ENCODE measurements at places on chromosomes 2 and 18. TPM values are rescaled to one million over a fixed set of nuclear protein-coding genes. Genes with fewer than 3 reads are reported as not detected.

CRYBA2 gene
- not detected for total RNA-seq

DNA sequence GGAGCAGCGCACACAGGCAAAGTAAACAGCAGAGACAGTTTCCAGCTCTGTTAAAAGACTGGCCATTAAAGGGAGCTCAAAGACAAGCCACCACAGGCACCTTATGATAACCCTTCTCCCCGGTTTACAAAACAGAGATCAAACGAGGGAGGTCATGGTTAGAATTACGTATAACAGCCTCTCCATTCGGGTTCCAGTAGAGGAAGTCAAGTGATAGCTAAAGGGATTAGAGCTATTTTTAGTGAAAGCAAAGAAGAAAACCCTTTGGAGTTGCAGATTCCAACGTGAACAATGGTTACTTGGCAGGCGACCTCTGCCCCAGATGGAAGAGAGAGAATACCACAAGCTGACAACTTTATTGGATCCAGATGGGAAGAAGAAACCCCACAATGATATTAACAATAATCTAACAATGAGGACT, 31.2 kb upstream of the EDAR start:
- peaks cover 12% of the 10 kb centered on the region for H3K4me1 ChIP-seq
- H3K27ac ChIP-seq, result no peak overlapping the region
- H3K36me3 ChIP-seq, result no peaks in the 10 kb centered on the region

DNA sequence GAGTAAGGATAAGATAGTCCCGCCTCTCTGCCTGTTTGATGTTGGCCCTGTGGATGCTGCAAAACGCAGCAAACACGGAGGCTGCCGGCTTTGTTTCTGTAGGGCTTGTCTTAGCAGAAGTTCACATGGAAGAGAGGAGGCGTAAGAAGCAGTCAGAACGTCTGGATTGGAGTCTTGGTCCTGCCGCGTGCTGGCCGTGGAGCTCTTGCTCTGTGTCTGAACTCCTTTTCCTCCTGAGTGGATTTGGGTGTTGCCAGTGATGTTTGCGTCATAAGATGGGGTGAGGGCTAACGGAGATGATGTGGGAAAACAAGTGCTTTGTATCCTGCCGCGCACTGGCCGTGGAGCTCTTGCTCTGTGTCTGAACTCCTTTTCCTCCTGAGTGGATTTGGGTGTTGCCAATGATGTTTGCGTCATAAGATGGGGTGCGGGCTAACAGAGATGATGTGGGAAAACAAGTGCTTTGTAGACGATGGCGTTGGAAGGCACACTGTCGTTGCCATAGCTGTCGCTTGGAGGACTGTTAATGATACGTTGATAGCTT, 240.9 kb downstream of the AGAP1 start:
- H3K4me1 ChIP-seq, result peaks cover 34% of the 10 kb centered on the region
- no peaks in the 10 kb centered on the region for H3K27me3 ChIP-seq
- no peak for DNase-seq
- H3K4me3 ChIP-seq, result no peak overlapping the region
- no peaks in the 10 kb centered on the region for H3K36me3 ChIP-seq

GRCh38 chr2:65050931-65051330, 5.3 kb upstream of the CEP68 start:
- peaks cover 19% of the 10 kb centered on the region for H3K4me1 ChIP-seq
- DNase-seq, result no peak
- H3K27ac ChIP-seq, result no peak overlapping the region
- H3K36me3 ChIP-seq, result peaks cover 18% of the 10 kb centered on the region
- no peaks in the 10 kb centered on the region for H3K27me3 ChIP-seq

EMX1 gene
- total RNA-seq, result 7.9 TPM

TCF7L1 gene
- total RNA-seq, result 42.4 TPM

GRCh38 chr2:45439788-45440773, 171.0 kb downstream of the SRBD1 start:
- no peak for DNase-seq
- no peak overlapping the region for H3K4me3 ChIP-seq
- H3K4me1 ChIP-seq, result no peaks in the 10 kb centered on the region
- no peak overlapping the region for H3K27ac ChIP-seq

- H3K27ac ChIP-seq, result no peak overlapping the region
- peak overlapping the region; percentile 63 for H3K4me3 ChIP-seq
- DNase-seq, result peak; percentile 70
- peaks cover 100% of the 10 kb centered on the region for H3K27me3 ChIP-seq
These were observed 2.9 kb downstream of the TBR1 start for GRCh38 chr2:161418715-161419637.

DNA sequence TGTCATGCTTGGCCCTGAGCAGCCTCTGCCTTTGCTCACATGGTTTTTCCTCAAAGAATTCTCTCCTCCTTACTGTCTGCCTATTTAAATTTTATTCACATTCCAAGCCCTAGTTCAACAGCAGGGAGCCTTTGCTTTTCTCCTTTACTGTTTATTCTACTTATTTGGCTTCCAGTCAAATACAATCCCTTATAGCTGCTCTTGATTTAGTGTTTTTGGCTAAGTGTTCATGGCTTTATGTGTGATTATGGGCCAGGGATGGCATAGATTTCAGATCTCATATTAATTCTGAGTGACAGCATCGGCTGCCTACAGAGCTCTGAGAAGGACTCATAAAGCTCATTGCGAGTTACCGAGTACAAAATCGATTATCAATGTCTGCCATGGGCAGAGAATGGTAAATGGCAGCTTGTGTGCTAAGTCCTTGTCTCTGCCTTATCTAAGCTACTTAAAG, 106.7 kb downstream of the METTL8 start:
- no peaks in the 10 kb centered on the region for H3K36me3 ChIP-seq
- DNase-seq, result peak; percentile 86
- peaks cover 39% of the 10 kb centered on the region for H3K4me1 ChIP-seq
- H3K27ac ChIP-seq, result peak overlapping the region; percentile 74

GRCh38 chr2:120473522-120474271, 127.8 kb downstream of the INHBB start:
- H3K4me1 ChIP-seq, result no peaks in the 10 kb centered on the region
- no peak overlapping the region for H3K4me3 ChIP-seq
- DNase-seq, result no peak
- H3K27ac ChIP-seq, result no peak overlapping the region
- H3K36me3 ChIP-seq, result no peaks in the 10 kb centered on the region

DNA sequence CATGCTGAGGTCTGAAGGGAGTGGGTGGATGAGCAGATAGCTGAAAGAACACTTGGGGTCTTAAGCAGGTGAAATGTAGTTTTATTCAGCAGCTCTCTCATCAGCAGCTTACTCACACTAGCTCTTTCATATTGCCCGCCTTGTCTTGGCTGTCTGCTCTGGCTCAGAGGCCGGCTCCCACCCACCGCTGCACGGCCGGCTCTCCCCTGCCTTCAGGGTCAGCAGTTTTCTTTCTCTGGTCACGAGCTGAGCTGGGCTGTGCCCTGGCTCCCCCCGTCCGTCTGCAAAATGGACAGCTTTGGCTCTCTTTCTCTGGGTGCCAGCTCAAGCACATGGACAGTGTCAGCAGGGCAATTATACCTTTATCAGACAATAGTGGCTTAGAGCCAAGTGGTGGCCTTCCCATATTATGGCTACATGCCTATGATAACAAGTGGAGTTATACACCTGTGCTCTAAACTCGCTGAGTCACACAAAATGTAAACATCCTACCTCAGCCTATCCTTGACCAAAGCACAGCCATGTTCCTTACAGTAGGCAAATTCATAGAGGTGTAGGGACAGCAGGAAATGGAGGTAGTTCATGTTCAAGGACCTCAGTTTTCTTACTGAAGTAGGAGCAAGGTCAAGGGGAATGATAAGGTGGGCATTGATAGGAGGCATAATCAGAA, 224.8 kb downstream of the SOCS6 start:
- H3K36me3 ChIP-seq, result no peaks in the 10 kb centered on the region
- H3K27me3 ChIP-seq, result no peaks in the 10 kb centered on the region

DNA sequence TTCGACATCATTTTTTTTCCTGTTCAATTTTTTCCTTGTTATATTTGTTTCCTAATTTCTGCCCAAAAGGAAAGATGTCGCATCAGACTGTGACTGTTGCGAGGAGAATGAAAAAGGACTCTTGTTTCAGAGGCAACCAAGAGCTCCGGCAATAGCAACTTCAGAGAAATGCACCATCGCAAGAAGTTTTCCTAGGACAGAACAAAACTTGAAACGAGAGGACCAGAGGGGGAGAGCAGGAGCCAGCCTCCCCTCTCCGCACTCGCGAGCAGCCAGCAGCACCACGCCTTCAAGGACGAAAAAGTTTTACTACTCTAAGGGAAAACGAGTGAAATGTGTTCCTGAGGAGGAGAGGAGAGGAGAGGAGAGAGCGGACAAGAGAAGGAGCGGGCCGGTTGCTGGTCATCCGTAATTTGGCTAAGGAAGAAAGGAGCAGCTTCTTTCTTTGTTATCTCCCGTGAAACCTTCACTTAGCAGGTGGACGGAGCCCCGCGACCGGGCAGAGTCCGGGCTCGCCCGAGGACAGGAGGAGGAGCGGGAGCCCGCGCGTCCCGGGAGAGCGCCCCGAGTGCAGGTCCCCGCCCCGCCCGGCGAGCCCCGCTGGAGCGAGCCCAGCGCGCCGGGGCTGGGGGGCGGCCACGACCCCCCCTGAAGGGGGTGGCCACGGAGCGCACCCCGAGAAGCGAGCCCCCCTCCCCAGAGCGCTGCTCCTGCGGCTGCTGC, 744 bp downstream of the POU3F3 start:
- H3K4me1 ChIP-seq, result peaks cover 54% of the 10 kb centered on the region
- no peak overlapping the region for H3K27ac ChIP-seq
- H3K4me3 ChIP-seq, result peak overlapping the region; percentile 46

C2orf66 gene
- not detected for total RNA-seq

DNA sequence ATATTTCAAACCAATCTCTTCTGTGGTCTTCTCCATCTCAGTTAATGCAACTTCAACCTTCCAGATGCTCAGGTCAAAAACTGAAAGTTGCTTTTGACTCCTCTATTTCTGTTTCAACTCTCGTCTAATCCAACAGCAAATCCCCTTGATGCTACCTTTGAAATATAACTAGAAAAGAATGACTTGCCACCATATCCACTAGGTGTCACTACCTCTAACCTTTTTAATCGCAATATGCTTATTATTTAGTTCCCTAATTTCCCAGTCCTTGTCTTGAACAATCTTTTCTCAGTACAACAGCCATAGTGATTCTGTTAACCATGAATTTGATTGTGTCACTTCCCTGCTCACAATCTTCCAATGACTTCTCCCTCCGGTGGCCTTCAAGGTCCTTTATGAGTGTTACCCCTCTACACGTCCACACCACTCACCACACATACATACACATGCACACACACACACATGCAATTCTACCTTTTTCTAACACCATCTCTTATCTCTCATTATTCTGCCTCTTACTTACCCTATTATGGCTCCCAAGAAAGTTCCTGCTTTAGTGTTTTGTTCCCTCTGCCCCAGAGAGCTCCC, 245.5 kb upstream of the KCNJ3 start:
- no peaks in the 10 kb centered on the region for H3K36me3 ChIP-seq
- no peaks in the 10 kb centered on the region for H3K4me1 ChIP-seq
- peak; percentile 59 for DNase-seq
- H3K27me3 ChIP-seq, result no peaks in the 10 kb centered on the region
- no peak overlapping the region for H3K4me3 ChIP-seq
- no peak overlapping the region for H3K27ac ChIP-seq

DNA sequence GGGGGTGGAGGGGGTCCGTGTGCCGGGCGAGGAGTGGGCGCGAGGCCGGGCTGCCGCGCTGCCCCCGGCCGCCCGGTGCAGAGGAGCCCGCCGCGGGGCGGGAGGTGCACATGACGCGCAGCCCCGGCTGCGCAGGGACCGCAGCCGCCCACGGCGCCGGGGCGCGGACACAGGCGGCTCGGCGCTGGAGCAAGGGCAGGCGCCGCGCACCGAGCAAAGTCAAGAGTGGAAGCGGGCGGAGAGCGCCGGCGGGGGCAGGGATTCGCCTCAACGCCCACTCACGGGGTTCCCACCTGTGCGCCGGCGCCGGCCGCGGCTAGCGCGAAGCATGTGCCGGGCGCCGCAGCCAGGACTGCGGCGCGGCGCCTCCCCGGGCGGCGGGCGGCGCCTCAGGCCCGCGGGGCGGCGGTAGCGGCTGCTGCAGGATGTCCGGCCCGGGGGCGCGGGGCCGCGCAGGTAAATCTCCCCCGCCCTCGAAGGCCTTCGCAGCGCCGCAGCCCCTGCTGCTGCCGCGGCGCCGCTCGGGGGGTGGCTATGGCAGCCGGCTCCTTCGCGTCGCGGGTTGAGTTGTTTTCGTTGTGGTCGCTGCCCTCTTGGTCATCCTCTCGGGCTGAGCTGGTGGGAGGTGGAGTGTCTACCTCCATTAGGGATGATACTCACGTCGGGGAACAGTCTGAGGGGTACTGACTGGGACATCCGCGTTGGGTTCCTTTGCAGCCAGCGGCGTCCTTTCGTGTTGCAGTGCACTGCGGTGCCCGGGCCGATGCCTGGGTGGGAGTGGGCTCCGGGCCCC, 216.3 kb upstream of the DTNA start:
- no peaks in the 10 kb centered on the region for H3K36me3 ChIP-seq
- no peak overlapping the region for H3K27ac ChIP-seq
- peaks cover 44% of the 10 kb centered on the region for H3K4me1 ChIP-seq
- no peaks in the 10 kb centered on the region for H3K27me3 ChIP-seq
- H3K4me3 ChIP-seq, result peak overlapping the region; percentile 61
- DNase-seq, result peak; percentile 83

PID1 gene
- total RNA-seq, result 4.0 TPM

DNA sequence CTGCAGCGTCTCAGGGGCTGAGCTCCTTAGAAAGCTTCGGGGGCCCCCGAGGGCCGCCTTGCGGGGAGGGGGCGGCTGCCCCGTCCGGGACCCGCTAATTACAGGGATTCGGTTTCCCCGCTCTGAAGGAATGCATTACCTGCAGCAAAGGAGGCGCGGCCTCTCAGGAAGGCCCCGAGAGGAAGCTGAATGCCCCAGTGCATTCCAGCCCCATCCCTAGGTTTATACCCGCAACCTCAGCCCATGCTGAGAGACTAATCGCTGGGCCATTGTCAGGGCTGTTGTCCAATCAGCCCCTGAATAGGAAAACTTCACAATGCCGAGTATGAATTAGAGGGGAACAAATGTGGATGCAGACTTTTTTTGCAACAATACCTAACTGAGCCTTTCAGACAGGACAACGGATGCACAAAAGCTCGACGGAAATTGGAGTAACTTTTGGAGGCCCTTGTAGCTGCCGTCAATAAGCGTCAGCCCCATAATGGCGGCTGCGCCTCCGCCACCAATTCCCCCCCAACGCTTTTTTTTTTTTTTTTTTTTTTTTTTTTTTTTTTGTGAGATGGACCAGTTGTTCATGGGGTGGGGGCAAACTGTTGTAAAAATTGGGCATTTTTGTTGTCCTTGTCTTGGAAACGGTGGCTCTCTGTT, 138.6 kb upstream of the SIX3 start:
- no peak overlapping the region for H3K27ac ChIP-seq
- DNase-seq, result peak; percentile 97
- no peaks in the 10 kb centered on the region for H3K36me3 ChIP-seq
- H3K4me1 ChIP-seq, result peaks cover 70% of the 10 kb centered on the region

DNA sequence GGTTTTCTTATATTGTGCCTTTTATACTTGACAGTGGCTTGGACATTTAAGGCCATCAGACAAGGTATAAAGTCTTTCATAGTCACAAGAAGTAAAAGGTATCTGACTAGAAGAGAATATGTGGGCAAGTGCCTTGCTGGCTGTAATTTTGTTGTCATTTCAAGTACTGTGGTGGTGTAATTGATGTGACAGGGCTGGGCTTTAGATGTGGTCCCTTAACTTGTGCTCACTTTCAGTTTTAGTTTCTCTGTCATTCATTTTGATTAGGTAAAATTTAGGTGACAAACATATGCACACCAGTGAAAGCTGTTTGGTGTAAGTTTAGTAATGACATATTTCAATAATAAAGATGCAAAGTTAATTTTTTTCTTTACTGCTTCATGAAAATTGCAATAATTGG, 31.2 kb upstream of the TBR1 start:
- no peak for DNase-seq
- H3K27me3 ChIP-seq, result no peaks in the 10 kb centered on the region
- no peak overlapping the region for H3K27ac ChIP-seq
- no peak overlapping the region for H3K4me3 ChIP-seq
- no peaks in the 10 kb centered on the region for H3K4me1 ChIP-seq

WDR7 gene
- total RNA-seq, result 12.0 TPM

All from GM23338 (cell line).